ENCODE measurements at places on chromosomes 2 and 18.

DNA sequence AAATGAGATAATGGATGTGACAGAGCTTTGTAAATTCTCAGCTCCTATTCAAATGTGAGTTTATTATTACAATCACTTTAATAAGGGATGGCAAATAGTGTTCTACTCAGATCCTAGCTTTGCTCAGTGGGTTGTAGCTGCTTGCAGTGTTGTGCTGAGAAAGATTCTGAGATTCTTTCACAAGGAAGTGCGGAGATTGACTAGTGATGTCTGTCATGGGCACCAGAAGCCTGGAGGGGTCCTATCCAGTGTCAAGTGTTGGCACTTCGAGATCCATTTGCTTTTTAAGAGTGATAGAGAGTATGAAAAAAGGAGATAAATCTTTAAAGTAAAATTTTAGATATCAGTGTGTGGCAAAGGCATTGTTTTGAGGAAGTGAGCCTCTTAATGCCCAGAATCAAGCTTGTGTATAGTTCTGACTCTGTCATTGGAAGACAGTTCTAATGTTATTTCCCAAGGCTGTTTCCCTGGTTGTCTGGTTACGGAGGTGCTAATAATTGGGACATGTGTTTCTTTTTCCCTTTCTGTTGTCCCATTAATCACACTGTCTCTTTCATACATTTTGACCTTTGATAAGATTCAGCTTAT lies 181.7 kb upstream of the SPRED2 start:
- no peak for DNase-seq

GRCh38 chr2:163417596-163418337 lies 318.0 kb downstream of the FIGN start:
- DNase-seq, result no peak

- no peak for DNase-seq
Observed at GRCh38 chr18:27447930-27448329, 262.8 kb upstream of the CHST9 start.

DNA sequence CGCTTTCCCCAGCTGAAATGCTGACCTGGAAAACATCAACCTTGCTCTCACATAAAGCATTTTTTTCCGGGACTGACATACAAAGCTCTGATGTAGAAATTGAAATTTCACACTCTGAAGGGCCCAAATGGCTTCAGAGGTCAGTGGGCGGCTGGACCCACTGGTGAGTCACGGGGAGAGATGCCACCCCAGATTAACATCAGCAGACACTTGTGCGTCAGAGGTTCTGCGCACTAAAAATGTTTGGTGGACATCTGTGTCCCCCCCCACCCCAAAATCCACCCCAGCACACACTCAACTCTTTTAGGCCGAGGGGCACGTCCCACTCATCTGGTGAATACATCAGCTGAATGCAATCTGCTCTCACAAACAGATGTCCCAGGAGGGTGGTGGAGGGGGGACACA lies 208.9 kb downstream of the ASB1 start:
- no peak for DNase-seq
